ENCODE measurements at places on chromosomes 5 and 9.
A peak's percentile ranks its signal among the peaks of the same experiment; 100 is the strongest.

DNA sequence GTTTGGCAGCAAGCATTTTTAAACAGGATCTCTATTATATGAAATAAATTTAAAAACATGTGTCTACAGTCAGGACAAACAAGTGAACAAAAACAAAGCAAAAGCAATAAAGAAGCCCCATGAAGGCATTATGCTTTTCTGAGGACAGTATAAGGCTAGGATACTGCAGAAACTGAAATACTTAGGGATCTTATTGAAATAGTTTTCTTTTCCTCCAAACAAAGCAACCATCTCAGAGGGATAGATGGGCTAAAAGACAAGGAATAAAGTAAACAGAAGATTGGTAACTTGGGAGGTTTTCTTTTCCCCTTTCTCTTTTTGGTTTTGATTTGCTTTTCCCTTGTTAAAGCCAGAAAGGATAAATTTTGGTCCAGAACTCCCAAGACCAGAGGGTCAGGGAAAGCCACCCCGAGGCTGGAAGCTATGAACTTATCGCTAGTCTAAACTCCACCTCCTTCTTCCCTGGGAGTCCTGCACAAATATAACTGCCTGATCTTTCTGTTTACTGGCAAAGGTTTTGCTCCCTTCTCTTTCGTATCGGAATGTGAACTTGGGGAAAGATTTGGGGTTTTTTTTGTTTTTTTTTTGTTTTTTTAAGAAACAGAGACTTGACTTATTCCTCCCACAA, 164.0 kb downstream of the GHR start:
- DNase-seq: no peak

DNA sequence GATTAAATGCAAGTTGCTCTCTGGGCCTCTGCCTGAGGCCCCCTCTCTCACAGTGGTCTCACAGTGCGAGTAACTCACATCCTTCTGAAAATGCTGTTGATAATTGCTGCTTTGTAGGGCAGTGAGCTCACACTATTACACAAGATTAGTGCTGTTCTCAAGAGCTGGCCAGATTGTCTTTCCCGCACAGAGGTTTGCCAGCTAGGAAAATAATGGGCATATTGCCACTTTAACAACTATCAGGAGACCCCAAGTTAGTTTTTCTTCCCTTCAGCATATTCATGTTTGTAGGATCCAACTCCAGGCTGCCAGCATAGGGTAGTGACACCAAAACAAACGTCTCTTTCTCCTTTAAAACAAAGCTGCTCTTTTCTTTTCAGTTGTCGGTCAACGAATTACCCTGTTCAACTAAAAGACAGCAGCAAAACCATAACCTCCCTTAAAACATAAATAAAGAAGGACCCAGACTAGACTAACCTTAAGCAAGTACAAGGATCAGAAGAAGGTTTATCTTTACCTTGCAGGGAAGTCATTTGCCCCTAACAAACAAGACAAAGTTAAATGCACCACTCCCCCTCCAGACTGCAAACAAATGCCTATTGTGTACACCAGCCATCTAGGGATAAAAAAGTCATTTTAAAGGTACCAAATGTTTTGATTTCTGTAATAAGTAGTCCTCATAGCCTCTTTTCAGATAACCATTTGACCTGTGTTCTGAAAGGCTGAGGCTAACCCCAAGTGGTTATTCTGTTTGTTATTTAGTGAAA, 91.4 kb downstream of the VCAN start:
- no peak for DNase-seq

- DNase-seq: peak; percentile 35
These were observed 197.8 kb upstream of the NREP start for GRCh38 chr5:111954516-111955395.

DNA sequence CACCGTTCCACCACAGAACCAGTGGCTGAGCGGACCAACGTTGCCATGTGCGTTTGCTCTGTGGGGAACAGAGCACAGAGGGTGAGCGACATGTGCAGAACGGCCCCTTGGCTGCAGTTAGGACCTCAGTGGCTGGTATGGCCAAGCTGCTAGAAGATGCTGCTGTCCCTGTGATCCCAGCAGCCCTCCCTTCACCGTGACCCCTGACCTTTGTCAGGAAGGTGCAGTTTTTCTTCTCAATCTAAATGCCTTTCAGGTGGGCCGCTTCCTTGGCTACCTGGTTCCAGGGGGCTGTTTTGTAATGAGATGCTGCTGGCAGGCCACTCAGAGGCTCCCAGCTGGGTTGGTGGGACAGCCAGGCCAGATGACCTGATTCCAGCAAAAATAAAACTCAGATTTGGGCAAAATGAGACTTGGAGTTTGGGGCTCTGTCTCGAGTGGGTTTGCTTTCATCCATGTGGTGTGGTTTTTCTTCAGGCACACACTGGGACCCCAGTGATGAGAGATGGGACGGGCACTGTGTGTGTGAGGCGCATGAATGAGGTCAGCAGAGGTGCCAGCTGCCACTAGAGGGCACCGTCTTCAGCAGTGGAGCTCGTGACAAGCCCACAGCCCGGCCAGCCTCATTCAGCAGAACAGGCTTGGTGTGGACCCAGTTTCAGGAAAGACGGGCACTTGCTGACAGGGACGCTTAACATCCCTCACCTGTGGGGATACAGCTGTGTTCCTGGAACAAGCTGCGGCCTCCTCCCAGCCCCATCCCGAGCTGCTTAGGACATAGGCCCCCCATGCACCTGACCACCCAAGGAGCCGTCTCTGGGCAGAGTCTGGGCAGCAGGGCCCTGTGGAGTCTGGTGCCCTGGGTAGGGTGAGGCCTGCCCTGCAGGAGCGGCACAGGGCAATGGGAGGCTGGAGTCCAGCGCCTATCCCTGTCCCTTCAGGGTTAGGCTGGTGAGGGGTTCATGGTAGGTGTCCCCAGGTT, 4.1 kb downstream of the MRPS2 start:
- DNase-seq: peak; percentile 79

GRCh38 chr9:127833555-127833954, 20.9 kb downstream of the ENG start:
- DNase-seq: no peak

DNA sequence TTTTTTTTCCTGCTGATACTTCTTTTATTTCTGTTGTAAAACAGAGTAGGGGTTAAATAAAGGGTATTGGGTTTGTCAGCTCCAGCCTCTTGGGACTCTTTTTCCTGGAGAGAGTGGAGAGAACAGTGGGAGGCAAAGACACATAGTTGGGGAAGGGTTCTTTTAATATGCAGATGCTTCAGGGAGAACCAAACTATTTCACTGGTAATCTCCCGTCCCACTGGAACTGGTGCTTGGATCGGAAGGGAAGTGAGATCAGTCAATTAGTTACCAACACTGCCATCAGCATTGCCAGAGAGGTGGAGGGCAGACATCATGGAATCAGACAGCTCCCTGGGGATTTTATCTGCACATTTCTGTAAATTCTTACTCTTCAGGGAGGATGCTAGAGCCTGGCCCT, 47.6 kb upstream of the ELOVL7 start:
- DNase-seq: no peak

- DNase-seq: no peak
These were observed 102.3 kb downstream of the ENTREP1 start for GRCh38 chr9:69427286-69427685.

GRCh38 chr5:128213340-128213739, 129.8 kb downstream of the SLC12A2 start:
- peak; percentile 37 for DNase-seq

GRCh38 chr9:111999319-111999718, 102.7 kb downstream of the UGCG start:
- DNase-seq: no peak

DNA sequence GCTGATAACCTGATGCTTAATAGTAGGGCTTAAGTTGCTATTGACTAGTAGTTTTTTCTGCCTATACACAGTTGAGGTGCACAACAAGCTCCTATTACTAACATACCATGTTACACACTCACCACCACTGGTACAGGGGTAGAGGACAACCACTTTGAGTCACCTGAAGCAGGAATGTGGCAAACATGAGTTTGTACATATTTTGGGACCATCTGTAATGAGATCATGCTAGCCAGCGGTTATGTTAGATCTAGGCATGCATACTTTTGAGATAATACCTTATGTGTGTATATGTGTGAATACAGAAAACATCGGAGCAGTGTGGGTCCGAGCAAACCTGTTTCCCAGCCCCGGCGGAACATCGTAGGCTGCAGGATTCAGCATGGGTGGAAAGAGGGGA, 72.8 kb upstream of the NXNL2 start:
- no peak for DNase-seq

DNA sequence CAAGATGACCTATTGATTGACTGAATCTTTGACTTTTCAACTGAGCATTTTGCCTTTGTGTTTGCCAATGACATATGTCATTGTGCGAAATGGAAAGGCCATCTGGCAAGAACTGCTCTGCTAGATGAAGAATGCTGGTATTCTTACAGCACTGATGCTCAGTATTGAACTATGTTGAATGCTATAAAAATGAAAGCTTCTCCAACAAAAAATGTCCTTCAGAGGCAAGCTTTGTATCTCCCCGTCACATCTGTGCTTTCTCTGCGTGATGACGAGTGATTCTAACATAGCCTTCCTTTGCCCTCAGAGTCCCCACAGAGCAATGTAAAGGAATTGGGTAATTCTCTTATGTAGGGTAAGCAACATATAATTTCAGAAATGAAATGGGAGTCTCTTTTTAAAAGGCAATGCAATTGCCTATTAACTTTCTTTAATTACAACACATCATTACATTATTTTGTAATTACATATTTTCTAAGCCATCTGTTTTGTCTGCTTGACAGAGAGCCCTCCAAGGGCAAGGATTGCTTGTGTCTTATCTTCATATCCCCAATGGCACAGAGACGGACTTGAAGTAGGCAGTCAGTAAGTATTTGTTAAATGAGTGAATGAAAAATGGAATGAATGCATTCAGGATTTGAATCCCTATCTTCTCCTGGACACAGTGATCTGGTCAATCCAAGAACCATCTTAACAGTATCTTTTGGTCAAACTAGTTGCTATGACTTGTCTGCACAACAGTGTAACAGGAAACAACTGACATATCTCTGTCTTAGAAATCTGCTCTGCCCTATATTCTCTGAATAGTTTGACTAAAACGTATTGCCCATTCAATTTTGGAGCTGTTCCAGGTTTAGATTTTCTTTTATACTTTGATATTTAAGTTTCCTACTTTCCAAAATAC, 46.1 kb downstream of the ENC1 start:
- DNase-seq: no peak

- DNase-seq: no peak
These were observed 39.0 kb downstream of the KCNIP1 start for GRCh38 chr5:170542691-170543293.

GRCh38 chr9:108786901-108787689, 68.7 kb downstream of the ACTL7B start:
- no peak for DNase-seq

DNA sequence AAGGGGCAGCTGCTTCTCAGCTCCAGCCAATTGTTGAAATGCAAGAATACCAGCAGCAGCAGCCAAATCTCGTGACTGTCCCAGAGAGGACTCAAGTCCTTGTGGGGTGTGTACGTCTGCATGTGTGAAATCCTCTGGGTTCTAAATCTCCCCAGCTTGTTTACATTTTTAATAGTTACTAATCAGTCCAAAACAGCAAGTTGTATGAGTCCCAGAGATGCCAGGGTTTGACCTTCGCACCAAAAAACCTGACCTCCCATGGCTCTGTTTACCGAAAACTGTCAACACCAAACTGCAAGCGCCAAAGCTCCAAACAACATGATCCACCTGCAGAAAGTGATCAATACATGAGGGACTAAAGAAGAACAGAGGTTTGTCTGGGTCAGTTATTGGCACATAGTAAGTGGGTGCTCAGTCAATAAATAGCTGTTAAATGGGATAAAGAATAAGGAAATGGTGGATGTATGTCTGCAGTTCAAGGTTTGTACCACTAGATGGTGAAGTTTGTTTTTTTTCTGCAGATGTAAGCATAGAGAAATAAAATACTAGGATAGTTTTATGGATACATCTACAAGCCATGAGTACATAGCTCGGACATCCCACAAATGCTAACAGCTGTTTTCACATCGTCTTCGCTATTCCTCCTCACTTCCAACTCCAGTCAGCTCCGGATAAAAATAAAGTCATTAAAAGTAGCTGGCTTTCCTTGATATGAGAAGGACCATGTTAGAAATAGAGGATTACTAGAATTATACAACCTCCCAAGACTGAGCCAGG, 85.3 kb upstream of the ADRB2 start:
- peak; percentile 41 for DNase-seq

- DNase-seq: no peak
These were observed 16.9 kb upstream of the ABCA1 start for GRCh38 chr9:104944871-104945270.

DNA sequence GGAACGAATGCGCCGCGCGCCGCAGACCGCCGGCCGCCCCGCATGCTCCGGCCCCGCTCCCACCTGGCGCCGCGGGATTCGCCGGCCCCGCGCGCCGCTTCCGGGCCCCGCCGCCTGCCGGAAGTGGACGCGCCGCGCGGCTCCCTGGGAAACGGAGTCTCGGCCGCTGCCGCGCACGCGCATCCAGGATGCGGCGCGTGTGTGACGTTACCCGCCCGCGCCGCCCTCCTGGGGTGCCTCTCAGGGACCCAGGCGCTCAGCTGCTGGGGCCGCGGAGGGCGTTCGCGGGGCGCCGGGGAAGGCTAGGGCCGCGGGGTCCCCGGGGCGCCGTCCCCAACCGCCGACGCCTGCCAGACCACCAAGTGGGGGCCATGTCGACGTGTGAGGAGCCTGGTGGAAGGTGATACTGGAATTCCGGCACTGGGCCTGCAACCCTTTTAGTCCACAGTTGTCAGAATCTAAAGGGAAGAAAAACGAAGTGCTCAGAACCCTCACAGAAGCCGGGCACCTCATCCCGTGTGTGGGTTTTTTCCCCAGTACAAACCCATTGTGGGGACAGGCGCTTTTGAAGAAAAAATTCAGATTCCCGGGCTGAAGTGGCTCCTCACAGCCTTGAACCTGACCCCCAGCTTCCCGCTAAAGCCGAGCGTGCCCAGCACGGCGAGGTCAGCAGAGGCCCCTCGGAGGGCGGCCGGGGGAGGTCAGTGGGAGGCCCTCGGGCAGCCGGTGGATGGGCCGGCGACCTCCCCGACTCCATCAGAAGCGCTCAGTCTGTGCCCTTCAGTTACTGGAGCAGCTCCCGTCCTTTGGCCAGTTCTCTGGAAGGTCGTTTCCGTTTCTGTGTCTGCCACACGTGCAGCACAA, at the start of gene CLPTM1L:
Gene CLPTM1L, minus strand, starts transcription at position 125 of the 864 bp plus-strand sequence. CDS start 258 bp downstream, outside the sequence.
- DNase-seq: peak; percentile 100

- DNase-seq: no peak
These were observed 148.1 kb upstream of the ZNF608 start for GRCh38 chr5:124894541-124894940.

GRCh38 chr5:116939641-116940040, 365.0 kb upstream of the SEMA6A start:
- no peak for DNase-seq

DNA sequence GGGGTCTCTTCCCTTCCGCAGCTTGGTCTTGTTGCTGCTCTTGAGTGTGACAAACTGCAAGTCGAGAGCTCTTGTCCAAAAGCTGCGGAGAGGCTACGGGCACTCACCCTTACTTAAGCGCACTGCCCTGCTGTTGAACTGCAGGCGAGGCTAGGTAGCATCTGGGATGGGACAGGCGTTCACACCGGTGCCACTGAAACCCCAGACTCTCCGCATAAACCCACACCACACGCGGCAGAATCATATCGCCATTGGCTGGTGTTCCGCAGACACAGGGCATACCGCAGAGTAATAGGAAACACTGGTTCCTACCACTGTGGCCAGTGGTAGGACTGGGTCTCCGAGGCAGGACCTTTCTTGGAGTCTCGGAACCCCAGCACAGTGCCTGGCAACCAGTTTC, 2.2 kb upstream of the NPR3 start:
- peak; percentile 14 for DNase-seq

- no peak for DNase-seq
These were observed 42.8 kb downstream of the WDR41 start for GRCh38 chr5:77449277-77449676.
